Right renal pelvis (tissue), 4 donors: ENCODE measurements at places on chromosomes 3 and 15.

DNA sequence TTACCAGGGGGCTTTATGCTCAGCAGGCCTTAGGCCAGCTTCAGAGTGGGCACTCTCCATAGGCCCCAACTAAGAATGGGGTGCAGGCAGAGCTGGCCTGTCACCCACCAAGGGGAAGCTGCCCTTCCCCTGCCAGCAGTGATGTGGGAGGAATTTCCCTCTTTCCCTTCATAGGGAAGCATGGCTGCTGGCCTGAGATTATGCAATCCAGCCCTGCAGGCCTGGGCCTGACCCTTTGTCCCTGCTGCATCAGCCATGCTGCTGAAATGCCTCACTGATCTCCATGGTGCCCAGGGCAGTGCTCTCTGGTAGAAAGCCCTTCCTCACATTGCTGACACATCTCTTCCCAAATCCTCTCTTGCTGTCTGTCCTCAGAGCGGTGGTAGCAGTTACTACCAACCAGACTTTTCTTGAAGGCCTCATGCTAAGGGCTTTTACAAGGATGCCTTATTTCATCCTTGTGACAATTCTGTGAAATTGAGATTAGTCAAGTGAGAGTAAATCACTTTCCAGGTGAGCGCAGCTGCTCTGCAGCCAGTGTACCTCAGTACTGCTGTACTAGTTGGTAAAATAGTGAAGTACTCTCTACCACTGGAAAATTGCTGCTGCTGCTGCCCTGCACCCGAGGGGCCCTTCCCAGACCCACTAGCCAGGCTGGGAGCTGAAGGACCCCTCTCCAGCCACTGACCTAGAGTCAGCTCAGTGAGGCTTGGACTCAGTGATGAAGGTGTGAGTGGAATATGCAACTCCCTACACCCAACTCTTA is 33.8 kb downstream of the MRAS start:
- no peak for DNase-seq

GRCh38 chr3:138497021-138497420 is 62.6 kb downstream of the ESYT3 start:
- DNase-seq = no peak

- DNase-seq = peak; percentile 55
Measured at GRCh38 chr3:138118612-138119422, 3.4 kb upstream of the DZIP1L start.

DNA sequence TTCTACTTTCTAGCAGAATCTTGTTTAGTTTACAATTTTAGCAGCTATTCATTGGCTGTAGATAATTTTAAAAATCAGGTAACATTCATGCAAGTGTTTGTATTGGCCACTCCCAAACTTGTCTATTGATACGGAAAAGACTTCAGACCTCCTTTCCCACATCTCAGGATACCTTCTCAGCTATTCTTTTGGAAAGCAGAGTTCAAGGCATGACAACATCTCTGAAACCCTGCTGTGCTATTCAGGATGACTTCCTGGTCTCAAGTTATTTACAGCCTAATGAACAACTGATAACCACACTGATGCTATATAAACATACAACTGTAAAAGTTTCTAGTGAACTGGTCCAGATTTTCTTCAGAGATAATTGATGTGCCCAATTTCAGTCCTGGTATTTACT is 55.8 kb downstream of the DZIP3 start:
- DNase-seq = no peak

DNA sequence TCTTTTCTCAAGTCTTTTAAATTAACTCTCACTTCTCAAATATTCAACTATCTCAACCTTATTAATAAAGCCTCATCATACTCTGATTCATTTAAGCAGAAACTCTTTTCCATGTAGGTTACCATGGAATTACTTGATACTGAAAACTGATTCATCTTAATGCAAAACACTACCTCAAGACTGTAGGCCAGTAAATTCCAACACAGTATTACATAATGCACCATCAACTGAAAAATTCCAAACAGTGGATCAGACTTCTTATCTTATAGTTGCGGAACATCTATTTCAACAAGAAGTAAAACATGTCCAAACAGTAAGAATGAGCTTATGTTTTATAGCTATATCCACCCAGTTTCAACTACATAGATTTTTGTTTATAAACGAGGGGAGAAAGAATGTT is 124.5 kb downstream of the PEAK1 start:
- no peak for DNase-seq

GRCh38 chr15:35381328-35381727 is 164.6 kb downstream of the DPH6 start:
- no peak for DNase-seq

GRCh38 chr3:32597656-32598055 is 27.0 kb upstream of the DYNC1LI1 start:
- no peak for DNase-seq
